ENCODE measurements at places on chromosomes 11 and 22.
A peak's percentile ranks its signal among the peaks of the same experiment; 100 is the strongest.

- no peak for DNase-seq
Measured at GRCh38 chr11:22797047-22797446, 32.6 kb downstream of the SVIP start.

- peak; percentile 77 for DNase-seq
Measured at GRCh38 chr11:96303064-96303463, 39.9 kb downstream of the MAML2 start.

DNA sequence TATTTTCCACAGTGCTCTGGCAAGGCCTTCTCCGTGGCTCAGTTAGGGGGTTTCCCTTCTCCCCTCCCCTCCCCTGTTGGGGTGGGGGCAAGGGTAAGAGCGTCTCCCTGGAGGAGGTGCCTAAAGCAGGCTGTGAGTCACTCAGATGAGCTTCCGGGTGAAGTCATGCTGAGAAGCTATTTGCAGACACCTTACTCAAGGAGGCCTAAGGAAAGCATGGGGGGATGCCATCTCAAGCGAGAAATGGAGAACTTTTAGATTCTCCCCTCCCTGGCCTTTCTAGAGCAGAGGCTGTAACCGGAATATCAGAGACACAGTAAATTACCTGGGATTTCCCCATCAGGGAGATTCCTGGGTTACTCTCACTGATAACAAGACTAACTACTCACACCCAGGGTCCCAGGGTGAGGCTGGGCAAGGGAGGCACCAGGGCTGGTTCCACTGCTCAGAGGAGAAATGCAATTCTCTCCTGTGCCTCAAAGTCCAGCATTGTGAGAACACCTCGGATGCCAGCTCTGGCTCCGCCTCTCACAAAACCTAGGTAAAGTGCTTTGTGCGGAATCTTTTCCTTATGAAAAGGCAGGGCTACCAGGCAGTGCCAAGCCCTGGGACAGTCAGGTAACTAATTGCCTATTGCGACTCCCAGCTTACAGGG lies 123.6 kb downstream of the ABTB2 start:
- peak; percentile 55 for DNase-seq

DNA sequence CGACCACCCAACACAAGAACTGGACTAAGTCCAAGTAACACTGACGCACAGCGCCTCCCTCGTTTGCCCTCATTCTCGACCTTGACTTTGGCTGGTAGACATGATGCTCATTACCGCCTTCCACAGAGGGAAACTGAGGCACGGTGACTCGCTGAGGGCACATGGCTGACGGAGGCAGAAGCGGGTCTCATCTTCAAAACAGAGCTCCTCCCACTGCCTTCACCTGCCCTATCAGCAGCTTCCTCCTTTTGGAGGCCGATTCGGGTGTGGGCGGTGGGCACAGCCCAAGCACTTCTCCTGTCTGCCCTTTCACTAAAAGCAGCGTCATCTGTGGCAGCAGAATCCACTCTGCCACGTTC lies 2.0 kb upstream of the KMT5B start:
- DNase-seq = no peak

GRCh38 chr11:12485328-12485727 lies 108.0 kb downstream of the PARVA start:
- no peak for DNase-seq

- no peak for DNase-seq
Measured at GRCh38 chr11:121246021-121246768, 46.4 kb upstream of the SC5D start.

- DNase-seq = no peak
Measured at GRCh38 chr22:17368144-17368543, 1.1 kb upstream of the CECR2 start.

DNA sequence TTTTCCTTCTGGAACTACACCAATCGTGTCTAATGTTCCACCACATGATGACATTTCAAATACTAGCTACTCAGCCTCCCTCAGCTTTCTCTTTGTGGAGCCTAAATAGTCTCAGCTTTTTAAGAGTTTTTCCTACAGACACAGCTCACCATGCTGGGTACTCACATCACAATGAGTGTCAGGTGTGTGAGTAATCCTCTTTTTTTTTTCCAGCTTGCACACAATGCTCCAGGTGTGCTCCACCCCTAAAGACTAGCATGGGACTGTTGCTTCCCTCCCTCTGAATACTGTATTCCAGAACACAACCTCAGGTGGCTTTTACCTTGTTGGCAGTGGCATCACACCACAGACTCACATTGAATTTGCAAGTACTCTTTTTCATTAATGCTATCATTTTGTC lies 11.7 kb downstream of the BTG4 start:
- no peak for DNase-seq

GRCh38 chr11:63507511-63507910 lies 1.6 kb downstream of the LGALS12 start:
- no peak for DNase-seq

- DNase-seq = no peak
Measured at GRCh38 chr11:132347156-132348090, 977.0 kb downstream of the NTM start.

- DNase-seq = peak; percentile 56
Measured at GRCh38 chr22:31229402-31230079, 17.4 kb downstream of the LIMK2 start.

DNA sequence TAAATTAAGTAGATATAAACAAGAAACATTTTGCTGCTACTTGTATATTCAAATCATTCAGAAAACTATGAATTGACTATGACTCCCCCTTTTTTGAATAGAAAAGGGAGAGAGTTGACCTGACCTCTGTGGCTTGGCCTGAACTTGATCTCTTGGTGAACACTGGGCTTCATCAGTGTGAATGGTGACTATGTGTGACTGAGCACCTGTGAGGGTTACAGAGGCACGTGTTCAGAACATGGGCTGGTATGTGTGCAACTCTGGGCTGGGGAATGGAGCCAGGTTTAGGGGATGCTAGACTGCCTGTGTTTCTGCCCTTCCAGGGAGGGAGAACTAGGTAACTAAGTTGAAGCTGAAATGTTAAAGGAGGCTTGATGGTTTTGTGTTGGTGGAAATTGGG lies 29.2 kb downstream of the HSD17B12 start:
- no peak for DNase-seq

DNA sequence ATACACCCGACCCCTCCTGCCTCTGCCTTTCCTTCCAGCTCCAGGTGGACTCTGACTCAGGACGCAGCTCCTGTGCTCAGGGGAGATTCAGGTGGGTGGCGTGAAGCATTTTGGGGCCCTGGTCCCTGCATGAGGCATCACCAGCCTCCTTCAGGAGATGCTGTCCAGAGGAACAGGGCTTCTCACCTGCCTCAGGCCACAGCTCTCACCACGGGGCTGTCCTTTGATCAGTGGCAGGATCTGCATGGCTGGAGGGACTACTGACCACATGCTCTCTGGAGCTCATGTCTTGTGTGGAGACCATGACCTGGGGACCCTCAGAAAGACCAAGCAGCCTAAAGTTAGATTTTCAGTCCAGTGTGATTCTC lies 58.8 kb downstream of the GGTLC2 start:
- DNase-seq = no peak

DNA sequence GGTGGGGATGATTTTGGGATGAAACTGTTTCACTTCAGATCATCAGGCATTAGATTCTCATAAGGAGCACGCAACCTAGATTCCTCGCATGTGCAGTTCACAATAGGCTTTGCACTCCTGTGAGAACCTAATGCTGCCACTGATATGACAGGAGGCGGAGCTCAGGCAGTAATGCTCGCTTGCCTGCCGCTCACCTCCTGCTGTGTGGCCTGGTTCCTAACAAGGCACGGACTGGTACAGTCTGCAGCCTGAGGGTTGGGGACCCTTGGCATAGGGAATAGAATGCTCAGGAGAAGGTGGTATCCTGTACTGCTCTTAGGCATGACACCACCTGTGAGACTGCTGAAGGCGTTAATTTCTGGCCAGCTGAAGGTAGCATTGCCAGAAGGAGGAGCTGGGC lies 47.0 kb downstream of the STIM1 start:
- DNase-seq = no peak

DNA sequence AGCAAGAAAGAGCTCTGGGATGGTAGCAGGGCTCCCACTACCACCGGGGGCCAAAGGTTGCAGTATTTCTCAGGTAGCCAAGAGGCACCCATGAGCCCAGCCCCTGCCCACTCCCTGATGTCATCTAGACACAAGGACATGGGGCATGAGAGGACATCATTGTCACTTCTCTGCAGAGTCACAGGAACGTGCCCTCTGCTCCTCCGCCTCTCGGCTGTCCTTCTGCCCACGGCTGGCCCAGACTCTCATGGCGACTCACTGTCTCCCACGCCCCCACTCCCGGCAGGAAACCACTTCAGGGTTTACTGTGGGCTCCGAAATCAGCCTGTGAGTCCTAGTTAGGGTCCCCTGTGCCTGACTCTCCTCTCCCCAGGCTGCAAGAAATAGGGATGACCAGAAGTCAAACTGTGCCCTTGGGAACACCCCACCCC lies 1.8 kb upstream of the GAL start:
- DNase-seq = peak; percentile 5

GRCh38 chr11:121318848-121319834 lies 26.6 kb downstream of the SC5D start:
- DNase-seq = peak; percentile 55

DNA sequence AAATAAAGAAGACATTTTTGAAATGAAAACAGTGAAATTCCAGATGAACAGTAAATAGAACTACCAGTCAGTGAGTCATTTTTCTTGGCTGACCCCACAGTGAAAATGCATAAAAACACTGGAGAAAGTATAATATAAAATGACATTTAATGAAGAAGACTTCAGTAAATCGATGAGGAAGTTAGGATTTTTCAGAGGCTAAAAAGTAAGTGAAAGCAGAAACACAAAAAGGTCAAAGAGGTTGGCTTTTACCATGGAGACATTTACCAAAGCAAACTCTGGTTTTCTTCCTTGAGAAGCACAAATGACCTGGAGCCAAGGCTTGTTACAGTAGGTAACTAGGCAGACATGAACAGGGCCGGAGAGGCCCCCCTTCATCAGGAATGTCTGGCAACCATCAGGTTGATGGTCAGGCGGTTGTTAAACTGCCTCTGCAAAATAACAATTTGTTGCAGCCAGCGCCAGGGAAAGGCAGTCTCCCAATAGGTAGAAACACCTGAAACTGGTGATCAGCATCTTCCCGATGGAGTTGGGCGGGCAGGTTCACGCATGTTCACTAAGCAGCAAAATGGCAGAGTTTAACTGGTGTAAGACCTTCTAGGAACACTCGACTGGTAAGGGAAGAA lies 16.7 kb upstream of the TMEM123 start:
- DNase-seq = peak; percentile 79

DNA sequence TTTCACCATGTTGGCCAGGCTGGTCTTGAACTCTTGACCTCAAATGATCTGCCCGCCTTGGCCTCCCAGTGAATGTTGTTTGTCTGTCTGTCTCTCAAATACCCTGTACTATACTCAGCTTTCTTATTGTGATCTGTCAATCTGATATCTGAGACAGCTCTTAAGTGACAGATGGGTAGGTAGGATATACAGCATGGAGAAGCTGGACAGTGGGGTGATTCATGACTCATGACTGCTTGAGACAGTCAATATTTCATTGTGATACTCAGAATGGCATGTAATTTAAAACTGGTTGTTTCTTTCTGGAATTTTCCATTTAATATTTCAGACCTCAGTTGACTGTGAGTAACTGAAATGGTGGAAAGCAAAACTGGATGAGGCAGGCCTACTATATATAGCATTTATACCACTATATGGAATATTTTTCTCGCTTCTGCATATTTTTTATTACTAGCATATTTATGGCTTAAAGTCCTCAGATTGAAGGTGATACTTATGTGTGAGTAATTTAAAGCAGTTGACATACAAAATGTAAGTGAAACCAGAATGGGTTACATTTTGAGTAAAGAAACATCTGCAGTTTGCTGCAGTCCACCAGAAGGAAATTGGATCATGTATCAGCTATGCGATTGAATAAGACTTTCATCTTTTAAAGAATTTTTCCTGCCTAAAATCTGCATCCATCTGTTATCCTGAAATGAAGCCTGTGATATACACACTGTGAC lies 22.3 kb downstream of the ARHGAP42 start:
- DNase-seq = peak; percentile 50

GRCh38 chr11:125057693-125058016 lies 5.5 kb upstream of the SLC37A2 start:
- DNase-seq = no peak

DNA sequence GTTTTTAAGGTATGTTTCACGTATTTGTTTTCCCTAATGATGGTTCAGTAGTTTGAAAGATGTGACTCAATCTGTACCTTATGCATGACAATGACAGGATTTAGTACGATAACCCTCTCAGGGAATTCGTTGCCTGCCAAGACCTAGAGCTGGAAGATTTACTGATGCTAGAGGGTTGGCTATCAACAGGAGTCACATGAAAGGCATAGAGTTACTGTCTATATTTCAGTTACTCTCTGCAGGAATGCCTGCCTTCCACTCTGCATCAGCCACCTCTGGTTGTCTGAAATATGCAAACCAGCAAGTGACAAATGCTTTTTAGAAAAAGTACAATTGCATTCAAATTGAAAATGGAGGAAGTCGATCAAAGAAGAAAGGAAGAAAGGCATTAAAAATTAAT lies 276.3 kb upstream of the RAG2 start:
- no peak for DNase-seq

DNA sequence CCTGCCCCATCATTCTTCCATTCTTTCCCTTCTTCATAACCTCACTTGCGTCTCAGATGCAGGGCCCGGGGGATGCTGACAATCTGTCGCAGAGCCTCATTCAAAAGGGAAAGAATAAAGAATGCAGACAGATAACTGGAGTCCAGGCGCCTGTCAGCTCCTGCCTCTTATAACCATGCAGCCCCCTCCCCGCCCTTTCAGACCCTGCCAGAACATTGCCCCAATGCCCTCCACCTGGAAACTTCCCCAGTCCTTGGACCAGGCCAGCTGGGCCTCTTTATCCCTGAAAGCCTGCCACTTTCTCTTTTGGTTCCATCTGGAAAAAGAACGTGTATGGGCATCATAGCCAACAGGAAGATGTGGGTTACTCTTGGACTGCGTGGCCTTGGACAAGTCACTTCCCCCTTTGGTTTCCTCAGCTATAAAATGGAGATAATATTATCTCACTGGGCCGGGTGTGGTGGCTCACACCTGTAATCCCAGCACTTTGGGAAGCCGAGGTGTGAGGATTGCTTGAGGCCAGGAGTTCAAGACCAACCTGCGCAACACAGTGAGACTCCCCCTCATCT lies 2.1 kb upstream of the TCF20 start:
- no peak for DNase-seq

Data from EH (cell line).